ENCODE measurements at places on chromosomes 13 and 19.

GRCh38 chr13:76132532-76132931, 496.4 kb downstream of the LMO7 start:
- DNase-seq = no peak

DNA sequence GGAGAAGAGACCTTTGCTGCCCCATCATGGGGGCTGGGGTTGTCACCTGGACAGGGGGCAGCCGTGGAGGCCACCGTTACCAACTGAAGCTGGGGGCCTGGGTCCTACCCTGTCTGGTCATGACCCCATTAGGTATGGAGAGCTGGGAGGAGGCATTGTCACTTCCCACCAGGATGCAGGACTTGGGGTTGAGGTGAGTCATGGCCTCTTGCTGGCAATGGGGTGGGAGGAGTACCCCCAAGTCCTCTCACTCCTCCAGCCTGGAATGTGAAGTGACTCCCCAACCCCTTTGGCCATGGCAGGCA, 9.0 kb downstream of the EGLN2 start:
- DNase-seq = no peak

DNA sequence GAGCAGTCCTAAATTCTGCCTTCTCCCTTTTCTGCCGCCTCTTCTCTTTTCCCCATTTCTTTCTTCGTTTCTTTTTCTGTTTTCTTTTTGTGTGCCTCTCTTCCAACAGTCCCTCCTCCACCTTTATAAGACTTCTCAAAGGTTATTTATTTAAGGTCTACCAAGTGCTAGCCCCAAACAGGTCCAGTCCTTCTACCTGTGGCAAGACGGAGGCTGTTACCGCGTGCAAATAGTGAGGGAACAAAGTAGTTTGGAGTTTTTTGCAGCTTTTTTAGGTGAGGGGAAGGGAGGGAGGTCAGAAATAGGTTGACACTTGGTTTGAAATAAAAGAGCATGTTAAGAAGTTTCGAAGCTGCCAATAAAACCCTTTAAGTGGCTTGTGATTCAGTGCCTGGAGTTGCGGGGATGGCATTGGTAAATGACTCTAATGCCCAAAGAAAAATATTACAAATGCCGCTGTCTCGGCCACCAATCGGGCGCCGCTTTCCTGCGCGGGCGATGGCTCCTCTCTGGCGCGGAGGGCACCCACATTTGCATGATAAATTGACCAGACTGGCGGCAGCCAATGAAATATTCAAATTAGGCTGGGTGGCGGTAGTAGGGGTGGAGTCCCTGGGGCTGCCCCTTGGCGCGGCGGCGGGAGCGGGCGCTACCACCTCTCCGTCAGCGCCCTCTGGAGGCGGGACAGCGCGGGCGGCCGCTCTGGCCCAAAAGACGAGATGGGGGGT, 7.5 kb upstream of the TSHZ3 start:
- no peak for DNase-seq

- DNase-seq = no peak
These were observed 48.4 kb upstream of the CACNA1A start for GRCh38 chr19:13554506-13555240.

DNA sequence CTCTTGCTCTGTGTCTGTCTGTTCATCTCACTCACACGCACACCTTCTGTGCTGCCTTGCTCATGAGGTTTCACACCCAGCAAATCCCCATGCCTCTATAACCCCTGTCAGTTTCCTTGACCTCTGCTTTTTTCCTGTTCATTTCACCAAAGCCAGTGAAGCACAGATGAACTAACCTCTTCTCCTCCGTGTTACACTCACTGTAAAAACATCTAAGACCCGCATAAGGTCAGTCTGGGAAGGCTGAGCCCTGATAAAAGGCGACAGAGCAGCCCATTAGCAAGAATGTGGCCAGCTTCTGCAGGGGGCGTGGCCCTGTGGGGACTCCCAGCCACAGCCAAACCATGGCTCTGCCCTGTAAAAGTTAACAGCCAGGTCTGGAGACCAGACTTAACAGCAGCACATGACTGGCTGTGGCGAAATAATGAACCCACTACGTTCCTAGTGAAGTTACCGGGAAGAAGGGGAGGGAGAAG, 42.8 kb upstream of the NPAS1 start:
- no peak for DNase-seq

GRCh38 chr13:59755632-59756290, 408.0 kb downstream of the DIAPH3 start:
- DNase-seq = no peak

DNA sequence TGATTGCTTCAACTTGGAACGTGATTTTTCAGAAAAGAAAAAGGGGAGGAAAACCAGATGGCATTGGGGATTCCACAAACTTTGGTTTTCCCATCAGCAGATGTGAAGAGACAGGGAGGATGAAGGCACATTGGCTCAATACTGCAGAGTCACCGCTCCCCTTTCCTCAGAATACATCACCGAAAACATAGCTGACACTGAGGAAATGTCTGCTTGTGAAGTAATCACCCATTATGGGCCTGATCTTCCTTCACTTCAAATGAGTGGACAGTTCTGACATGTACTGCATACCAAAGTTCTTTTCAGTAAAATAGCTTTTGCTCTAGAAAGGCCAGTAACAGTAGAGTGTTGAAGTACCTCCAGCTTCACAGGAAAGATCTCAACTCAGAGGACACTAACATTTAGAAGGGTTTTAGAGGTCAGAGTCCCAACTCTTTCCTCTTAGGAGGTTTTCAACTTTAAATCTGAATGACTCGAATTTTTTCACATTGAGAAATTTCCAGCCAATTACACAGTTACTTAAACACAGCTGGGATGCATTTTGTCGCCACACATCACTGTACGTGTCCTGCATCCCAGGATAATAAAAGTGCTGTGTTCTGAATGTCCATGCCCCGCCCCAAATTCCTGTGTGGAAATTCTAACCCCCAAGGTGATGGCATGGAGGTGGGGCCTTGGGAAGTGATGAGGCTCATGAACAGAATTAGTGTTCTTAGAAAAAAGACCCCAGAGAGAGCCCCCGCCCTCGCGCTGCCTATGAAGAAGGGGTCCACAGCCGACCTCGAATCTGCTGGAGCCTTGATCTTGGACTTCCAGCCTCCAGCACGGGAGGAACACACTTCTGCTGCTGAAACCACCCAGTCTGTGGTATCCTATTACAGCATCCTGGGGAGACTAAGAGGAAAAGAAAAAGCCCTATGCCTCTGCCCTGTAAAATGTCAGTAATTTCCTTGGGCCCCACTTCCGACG, 77.7 kb downstream of the COL4A1 start:
- no peak for DNase-seq

GRCh38 chr19:1612114-1613086, 7.1 kb upstream of the UQCR11 start:
- DNase-seq = no peak

GRCh38 chr13:66225072-66225471, 1005.1 kb downstream of the PCDH9 start:
- DNase-seq = no peak

GRCh38 chr19:48330012-48330681, 4.8 kb downstream of the EMP3 start:
- peak; percentile 90 for DNase-seq

GRCh38 chr19:13095934-13096927, 6.4 kb downstream of the LYL1 start:
- no peak for DNase-seq

DNA sequence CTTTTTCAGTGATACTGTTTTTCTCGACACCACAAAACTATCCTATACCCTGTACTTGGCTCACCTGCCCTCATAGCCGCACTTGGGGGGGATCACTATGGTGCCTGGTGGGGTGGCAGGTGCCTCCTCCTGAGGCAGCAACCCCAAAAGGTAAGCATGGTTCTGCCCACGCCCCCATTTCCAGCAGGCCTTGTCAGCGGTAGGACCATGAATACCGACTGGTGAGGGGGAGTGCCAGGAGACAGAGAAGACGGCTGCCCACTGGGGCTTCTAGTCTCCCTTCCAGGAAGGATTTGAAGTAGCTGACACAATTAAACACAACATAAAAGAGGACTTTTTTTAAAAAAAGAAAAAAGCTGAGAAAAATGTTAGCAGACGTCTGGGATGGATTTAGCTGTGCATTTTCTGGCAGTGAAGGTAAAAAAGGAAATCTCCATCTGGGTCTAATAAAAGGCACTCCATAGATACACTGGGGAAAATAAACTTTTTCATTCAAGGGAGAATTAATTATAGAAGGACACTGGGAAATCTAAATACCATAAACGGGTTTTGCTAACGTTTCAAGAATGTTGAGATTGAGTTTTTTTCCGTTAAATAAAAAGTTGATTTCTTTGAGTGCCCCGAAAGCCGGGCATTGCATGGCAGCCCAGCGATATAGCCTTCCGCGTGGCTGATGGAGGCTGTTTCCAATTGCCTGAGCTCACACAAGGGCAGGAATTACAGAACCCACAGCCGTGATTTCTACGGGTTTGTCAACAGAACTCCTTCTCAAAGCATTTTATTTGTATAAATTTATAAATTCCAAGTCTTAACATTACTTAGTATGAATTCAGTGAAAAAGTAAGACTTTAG, 45.1 kb downstream of the ATP11A start:
- no peak for DNase-seq

DNA sequence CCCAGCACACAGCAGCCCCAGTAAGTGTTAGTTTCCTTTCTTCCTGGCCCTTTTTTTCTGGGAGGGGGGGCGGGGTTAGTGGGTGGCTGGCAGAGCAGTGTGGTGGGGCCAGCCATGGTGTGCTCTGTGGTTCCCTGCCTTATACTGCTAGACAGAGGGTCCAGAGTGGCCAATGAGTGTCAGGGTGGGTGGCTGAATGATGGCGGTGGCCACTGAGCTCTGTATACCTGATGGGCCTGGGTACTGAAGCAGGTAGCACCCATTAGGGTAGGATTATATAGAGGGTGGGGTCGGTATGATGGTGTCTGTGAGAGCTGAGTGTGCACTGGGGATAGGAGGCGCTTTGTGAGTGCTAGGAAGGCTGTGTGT, 13.8 kb downstream of the CIC start:
- DNase-seq = no peak

- DNase-seq = no peak
These were observed 41.9 kb downstream of the WTIP start for GRCh38 chr19:34523408-34523807.

DNA sequence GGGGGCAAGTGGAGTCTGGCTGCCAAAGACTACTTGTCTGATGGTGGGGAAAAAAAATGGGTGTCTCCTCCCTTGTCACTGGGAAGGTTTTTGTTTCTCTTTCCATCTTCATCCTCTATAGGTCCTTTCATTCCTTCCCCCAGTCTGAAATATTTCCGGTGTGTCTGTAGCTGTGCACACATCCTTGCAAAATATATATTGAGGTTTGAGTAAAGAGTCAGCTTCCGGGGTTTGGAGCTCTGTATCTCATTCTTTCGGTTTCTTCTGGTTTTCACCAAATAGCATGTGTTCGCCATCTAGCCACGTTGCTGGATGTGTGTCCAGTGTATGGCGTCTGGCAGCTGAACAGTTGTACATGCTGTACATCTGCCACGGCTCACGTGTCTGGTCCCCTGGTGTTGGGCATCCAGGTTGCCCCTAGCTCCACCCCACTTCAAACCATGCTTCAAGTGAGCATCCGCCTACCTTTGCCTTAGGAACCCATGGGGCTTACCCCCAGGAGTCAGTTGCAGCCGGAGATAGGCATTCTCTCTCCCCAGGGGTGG, 142.2 kb downstream of the SIPA1L3 start:
- no peak for DNase-seq

DNA sequence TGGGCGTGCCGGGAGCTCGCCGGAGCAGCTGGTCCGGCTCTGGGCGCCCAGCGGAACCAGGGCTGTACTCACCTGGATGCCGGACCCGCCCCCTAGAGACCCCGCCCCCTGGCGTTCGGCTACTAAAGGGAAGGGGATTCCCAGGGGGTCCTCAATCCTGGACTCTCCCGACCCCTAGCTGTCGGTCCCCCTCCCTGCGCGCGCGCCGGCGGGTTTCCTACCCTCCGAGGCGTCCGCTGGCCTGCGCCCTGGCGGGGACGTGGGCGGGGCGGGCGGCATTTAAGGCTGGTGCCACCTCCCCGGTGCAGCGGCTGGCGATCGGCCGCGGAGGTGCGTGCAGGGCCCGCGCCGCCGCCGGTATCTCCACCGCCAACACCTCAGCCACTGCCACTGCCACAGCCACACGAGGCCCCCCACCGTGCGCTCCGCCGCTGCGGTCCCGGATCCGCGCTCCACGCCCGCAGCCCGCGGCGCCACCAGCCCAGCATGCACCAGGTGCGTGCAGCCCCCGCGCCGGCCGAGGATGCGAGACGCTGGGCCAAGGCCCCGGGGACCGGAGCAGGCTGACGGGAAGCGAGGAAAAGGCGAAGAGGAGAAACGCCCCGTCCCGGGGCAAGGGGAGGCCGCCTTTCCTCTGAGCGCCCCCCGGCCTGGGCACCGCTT, at the start of gene ATP12A:
ATP12A (plus strand) TSS at position 151 of the 663 bp plus-strand sequence; CDS start at position 487, 336 bp downstream.
- no peak for DNase-seq

DNA sequence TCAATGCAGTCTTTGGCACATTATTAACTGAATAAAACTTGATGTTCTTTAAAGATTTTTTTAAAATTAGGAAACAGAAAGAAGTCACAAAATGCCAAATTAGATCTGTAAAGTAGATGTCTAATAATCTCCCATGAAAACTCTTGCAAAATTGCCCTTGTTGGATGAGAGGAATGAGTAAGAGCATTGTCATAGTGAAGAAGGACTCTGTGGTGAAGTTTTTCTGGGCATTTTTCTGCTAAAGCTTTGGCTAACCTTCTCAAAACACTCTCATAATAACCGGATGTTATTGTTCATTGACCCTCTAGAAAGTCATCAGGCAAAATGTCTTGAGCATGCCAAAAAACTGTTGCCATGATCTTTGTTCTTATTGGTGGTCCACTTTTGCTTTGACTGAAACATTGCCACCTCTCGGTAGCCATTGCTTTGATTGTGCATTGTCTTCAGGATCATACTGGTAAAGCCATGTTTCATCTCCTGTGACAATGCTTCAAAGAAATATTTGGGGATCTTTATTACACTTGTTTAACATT, 549.3 kb downstream of the LIG4 start:
- no peak for DNase-seq

DNA sequence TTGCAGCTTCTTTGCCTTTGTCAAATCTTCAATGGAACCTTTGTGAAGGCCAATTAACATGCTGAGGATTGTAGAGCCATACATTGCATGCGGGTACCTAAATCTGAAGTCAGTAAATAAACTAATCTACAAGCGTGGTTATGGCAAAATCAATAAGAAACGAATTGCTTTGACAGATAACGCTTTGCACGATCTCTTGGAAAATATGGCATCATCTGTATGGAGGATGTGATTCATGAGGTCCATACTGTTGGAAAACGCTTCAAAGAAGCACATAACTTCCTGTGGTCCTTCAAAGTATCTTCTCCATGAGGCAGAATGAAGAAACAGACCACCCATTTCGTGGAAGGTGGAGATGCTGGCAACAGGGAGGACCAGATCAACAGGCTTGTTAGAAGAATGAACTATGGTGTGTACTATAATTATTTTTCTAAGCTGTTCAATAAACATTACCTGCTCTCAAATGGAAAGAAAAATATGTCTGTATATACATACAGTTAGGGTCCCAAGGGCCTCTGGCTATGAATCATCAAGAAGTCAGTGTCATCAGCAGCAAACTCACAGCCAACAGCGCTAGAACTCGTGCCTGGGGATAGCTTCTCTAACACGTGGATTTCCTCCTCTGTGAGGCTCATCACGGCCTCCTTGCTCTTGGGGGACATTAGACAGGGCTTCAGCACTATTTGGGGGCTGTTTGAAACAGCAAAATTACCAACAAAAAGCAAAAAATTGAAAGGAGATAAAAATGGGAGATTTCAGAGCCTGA, 2.9 kb upstream of the CD70 start:
- no peak for DNase-seq

GRCh38 chr19:40921005-40921897, 39.2 kb upstream of the CYP2A7 start:
- DNase-seq = no peak
